Activated CD4-positive, alpha-beta T cell treated with anti-CD3 and anti-CD28 coated beads, Interleukin-2, amount 10 ng/mL, durations not matched to agents 7 days and 5 days (primary cell): ENCODE measurements at places on chromosomes 12 and 14. TPM values are rescaled to one million over a fixed set of nuclear protein-coding genes. Genes with fewer than 3 reads are reported as not detected.

Gene TUBA1C
- total RNA-seq: 278 TPM

GRCh38 chr12:106672314-106673025 lies 89.7 kb downstream of the RFX4 start:
- DNase-seq: no peak

DNA sequence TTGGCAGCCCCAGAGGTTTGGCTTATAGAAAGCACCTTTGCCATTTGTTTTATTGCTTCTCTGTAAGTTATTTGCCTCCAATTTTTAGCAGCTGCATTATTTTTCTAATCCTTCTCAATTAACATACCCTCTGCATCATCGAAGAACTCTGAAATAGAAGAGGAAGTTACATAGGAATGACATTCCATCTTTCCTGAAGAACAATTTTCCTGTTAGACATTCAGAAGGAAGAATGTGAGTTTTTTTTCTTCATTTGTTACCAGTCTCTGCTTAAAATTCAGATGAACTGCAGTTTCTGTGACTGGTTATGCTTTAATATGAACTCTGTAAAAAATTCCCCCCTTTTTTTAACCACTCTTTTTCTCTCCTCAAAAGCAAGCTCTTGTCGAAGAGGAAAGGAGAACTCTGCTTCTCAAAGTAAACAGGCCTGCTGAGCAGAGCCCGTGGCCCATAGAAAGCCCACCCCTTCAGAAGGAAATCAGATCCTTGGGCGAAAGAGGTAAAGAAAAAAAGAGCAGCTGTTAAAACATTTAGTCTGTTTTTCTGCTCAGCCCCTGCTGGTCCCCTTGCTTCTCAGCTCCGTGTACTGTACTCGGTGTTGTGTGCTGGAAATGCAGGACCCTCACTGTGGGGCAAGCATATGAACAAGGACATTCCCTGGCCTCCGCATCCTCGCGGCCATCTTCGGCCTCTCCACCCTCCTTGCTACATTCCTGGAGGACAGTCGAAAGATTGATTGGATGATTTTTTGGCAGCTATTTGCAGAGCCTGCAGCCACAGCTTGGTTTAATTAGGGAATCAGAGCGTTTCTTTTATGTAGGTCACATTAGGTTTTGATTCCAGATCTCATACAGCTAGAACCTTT lies 164.4 kb upstream of the LRIG3 start:
- DNase-seq: no peak

DNA sequence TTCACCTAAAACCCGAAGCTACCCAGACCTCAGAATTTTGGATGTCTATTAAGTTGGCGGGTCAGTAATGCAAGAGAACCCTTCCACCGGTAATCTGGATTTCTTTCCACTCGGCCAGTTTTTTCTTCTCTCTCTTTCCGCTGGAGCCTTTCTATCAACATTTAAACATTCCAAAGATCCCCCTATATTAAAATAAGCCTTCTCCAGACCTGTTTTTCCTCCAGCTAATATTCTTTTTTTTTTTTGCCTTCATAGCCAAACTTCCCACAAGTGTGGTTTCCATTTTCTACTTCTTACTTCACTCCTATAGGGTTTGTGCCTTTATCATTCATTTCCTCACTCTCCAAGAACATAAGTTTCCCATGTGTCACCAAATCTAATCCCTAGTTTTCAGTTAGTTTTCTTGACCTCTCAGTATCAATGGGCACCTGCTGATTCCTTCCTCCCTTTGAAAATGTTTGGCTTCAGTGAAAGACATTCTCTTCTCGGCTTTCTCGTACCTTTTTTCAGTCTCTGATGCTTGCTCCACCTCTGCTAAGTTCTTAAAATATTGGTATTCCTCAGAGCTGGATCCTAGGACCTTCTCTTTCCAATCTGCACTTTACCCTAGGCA lies 583 bp upstream of the SDR39U1 start:
- no peak for DNase-seq

DNA sequence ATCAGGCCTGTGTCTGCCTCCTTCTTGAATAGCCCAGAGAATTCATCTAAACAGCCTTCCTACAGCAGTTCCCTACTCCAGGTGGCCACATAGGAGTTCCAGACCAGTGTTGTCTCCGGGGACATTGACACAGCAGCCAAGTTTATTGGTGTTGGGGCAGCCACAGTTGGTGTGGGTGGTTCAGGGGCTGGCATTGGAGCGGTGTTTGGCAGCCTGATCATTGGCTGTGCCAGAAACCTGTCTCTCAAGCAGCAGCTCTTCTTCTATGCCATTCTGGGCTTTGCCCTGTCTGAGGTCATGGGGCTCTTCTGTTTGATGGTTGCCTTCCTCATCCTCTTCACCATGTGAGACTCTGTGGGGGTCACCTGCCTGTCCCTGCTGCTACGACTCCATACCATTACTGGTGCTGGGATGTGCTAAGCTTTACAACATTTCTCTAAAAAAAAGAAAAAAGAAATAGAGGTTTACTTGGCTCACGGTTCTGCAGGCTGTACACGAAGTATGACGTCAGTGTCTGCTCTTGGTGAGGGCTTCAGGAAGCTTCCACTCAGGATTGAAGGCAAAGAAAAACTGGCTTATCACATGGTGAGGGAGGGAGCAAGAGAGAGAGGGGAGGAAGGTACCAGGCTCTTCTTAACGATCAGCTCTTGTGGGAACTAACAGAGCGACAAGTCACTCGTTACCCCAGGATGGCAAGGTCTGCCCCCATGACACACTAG lies 57.5 kb downstream of the CHST11 start:
- DNase-seq: no peak

GRCh38 chr14:65658202-65658601 lies 245.7 kb downstream of the FUT8 start:
- no peak for DNase-seq

Gene DMAC2L
- 15.7 TPM for total RNA-seq
